Activated T-helper 1 cell treated with anti-CD3 and anti-CD28 coated beads, Interleukin-2, amount 50 U/mL, for 16 hours (primary cell): ENCODE measurements at places on chromosomes 5 and 9.

GRCh38 chr9:26955222-26955903 lies 849 bp upstream of the IFT74 start:
- DNase-seq: no peak

- no peak for DNase-seq
Observed at GRCh38 chr9:89412541-89412940, 85.4 kb downstream of the SEMA4D start.

GRCh38 chr5:171633776-171634470 lies 151.7 kb upstream of the SMIM23 start:
- DNase-seq: no peak

- no peak for DNase-seq
Observed at GRCh38 chr5:152688561-152689249, 283.6 kb upstream of the NMUR2 start.

GRCh38 chr9:37574241-37574721 lies 1.9 kb downstream of the FBXO10 start:
- DNase-seq: no peak

GRCh38 chr5:1177826-1178528 lies 23.4 kb upstream of the SLC6A19 start:
- no peak for DNase-seq
